ENCODE measurements at places on chromosomes 1 and 21.
A peak's percentile ranks its signal among the peaks of the same experiment; 100 is the strongest.

DNA sequence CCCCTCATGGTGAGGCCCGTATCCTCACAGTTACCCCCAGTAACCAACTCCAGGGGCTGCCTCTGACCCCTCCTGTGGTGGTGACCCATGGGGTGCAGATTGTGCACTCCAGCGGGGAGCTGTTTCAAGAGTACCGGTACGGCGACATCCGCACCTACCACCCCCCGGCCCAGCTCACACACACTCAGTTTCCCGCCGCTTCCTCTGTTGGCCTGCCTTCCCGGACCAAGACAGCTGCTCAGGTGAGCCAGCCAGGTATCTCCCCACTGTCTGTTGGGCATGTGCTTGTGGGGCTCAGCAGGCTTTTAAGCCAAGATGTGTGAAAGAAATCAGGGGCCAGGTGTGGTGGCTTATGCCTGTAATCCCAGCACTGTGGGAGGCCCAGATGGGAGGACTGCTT is 39.9 kb downstream of the ZBTB17 start:
- DNase-seq: no peak

- no peak for DNase-seq
Observed at GRCh38 chr1:226741009-226741408, 1.9 kb upstream of the ITPKB start.

DNA sequence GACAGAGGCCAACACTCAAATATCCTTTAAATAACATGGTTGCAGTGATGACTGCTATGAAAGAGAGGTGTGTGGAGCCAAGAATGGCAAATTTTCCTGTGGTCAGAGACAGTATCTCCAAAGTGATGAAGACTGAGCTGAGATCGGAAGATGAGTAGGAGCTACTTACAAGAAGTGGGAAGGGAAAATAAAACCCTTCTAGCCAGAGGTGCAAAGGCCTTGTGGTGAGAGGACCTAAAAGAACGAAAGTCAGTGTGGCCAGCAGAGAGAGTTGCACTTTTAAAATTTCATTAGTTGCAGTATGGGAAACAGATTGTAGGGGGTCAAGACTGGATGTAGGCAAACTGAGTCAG is 17.8 kb downstream of the SLAMF7 start:
- no peak for DNase-seq

DNA sequence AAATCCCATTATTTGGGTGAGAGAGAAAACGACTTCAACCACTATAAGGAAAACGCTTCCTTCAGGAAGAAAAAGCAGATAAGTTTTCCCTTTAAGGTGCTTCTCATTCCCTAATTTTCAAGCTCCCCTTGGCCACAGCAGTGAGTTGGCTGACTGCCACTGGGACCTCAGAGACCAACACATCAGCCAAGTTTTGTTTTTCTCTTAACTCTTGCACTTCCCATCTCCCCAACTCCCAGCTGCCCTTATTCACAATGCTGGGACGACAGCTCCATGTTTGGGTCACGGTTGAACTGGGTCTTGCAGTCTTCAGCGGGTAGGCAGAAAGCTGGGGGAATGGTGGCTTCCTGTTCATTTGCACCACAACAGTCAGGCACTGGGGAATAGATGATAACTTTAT is 18.9 kb downstream of the SGIP1 start:
- no peak for DNase-seq

DNA sequence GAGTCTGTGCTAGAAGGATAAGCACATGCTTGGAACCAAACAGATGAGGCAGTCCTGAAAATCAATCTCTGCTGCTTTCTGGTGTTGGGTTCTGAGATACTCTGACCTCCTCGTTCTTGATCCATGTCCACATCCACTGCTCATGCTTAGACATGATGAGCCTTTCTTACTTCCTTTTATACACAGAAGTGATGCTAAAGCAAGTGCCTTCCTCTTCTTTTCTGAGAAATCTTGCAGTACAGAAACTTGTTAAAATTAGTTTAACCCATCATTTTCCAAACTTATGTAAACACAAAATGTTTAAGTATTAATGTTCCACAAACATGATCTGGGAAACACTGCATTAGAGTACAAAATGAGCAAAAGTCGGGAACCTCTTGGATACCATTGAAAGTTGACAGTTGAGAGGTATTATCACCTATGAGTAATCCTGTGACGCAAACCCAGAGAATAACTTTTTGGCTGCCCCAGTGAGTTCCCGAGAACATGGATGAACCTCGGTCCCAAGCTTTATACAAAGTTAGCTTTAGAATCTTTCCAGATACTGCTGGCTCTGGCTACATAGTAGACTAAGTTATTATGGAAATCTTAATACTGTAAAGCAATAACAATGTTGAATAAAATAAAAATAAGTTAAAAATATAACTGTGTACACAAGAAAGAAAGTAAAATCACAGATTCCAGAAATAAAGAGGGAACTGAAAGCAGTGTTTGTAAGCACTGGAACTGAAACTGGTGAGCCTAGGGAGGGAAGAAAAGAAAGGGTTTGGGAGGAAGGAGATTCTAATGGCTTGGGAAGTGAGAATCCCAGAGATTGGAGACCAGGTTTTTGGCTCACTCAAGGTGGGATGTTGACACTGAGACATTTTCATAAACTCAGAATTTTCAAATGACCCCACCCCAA is 429.3 kb upstream of the RUNX1 start:
- DNase-seq: no peak

- DNase-seq: peak; percentile 51
Observed at GRCh38 chr1:87765681-87766070, 437.0 kb downstream of the LMO4 start.

- no peak for DNase-seq
Observed at GRCh38 chr1:242854466-242854865, 330.0 kb upstream of the PLD5 start.

DNA sequence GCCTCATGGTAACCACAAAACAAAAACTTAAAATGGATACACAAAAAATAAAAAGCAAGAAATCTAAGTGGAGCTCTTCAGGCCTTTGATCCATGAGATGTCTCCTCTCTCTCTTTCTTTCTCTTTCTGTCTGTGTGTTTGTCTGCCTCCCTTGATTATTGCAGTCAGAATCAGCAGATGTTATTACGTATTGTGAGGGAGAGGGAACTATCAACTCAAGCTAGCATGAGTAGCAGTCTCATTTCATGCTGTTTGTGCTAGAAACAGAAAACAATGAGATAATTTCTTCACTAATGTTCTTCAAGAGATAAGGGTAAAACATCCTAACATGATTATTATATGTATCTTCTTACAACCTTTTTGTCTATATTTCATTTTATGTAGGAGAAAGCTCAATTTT is 103.7 kb upstream of the PDC start:
- no peak for DNase-seq

DNA sequence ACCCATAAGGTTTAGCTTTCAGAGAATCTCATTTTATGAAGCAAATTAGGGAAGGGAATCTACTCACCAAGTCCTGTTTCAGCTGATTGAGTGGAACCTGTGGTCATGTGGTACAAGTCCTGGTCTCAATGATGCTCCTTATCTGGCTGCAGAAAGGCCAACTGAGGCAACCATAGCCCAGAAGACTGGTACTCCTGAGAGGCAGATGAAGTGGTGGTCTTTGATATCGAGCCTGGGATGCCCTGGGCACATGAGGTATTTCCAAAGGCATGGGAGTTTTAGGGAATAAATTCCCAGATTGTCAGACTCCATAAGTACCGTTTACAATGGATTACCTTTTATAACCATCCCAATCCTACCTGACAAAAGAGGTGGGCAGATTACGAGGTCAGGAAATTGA is 3.3 kb downstream of the MX1 start:
- DNase-seq: no peak
